Cortex of kidney (tissue), 1 donor: ENCODE measurements at places on chromosomes 6 and 20.

GRCh38 chr6:89566930-89567629 lies 71.5 kb downstream of the LYRM2 start:
- DNase-seq: no peak

GRCh38 chr20:17947474-17947815 lies 21.1 kb downstream of the SNX5 start:
- DNase-seq: no peak

GRCh38 chr20:45235995-45236394 lies 14.8 kb downstream of the SEMG2 start:
- no peak for DNase-seq

DNA sequence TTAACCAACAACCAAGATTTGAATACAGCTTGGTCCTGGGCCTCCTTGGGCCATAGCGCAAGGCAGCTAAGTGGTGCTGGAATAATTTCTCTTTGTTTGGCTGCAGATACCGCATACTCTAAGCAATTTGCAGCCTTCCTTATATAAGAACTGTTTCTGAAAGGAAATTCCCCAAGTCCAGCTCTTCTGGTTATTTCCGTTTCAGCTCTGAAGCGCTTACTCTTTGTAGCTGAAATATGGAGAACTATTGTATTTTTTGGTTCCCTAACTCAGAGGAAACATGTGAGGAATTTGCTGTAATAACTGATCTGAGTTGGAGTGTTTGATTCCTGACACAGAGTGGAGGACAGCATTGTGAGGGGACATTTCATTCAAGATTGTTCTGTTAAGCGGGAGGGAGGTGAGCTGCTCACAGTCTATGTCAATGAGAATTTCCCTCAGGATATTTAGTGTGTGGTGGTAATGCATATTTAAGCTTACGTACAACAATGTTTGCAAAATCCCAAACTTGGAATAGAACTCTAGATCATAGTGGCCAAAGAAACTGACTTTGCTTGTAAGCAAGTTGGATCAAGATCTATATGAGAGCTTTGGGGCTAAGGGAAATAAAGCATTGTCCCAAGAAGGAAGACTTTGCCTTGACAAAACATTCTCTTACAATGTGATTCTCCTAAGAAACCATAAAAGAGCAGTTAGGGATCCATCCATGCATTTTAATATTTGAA lies 576.6 kb upstream of the FLRT3 start:
- DNase-seq: no peak

- no peak for DNase-seq
Observed at GRCh38 chr6:7721649-7722048, 4.2 kb upstream of the BMP6 start.

GRCh38 chr20:33830371-33830770 lies 19.2 kb downstream of the CHMP4B start:
- DNase-seq: no peak

DNA sequence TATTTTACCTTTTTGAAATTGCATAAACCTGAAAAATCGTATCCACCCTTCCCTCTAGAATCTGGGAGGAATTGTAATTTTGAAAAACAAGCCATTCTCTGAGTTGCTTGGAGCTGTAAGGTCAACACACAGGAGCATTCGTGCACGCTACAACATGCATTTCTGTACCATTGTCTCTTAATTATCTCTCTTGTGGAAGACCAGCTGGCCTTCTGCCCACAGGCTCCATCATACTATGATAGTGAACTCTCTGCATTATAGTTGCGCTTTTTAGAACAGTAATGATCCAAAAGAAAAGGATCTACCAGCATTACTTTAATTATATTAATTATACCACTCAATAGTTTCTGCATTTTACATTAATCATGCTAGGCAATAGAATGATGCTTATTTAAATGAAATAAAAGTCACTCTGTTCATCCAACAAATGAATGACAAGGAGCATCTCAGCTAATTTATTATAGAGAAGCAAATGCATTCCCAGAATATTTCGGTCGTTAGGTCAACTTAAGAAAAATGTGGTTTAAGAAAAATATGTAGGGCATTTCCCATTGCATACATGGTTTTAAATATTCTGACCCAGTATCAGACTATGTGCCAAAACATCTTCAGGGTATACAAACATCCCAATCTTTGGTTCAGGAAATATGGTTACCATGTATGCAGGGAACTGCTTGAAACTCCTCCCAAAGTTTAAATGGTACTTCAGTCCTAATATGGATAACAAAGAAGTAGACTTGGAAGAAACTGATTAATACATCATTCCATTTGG lies 263.5 kb downstream of the TFAP2A start:
- DNase-seq: no peak

GRCh38 chr6:37785002-37785662 lies 34.4 kb upstream of the ZFAND3 start:
- DNase-seq: no peak

DNA sequence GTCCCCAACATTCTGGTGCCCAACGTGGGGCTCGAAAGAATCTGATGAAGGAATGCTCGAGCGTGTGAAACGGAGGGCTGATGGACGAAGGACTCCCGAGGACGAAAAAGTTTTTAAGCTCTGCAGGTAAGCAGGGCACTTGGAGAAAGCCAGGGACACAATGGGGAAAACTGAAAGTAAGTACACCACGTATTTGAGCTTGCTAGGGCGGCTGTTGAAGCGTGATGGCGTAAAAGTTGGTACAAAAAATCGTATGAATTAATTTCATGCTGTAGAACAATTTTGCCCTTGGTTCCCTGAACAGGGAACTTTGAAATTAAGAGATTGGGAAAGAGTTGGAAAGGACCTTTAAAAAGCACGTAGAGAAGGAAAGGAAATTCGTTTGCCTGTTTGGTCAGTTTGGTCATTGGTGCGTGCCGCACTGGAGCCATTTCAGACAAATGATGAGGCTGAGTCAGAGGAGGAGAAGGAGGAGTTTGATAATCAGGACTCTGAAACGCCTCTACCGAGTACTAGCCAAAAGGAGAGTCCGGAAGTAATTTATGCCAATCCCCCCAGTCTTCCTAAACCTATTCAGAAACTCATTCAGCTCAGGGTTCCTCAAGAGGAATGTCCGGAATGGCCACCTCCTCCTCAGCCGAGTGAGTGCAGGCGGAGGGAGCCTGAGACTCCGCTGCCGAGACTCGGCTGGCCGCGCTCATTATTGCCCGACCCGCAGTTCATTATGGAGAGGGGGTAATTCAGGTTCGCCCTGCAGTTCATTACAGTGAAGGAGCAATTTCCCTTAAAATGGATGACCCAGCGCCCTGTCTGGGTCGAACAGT lies 59.2 kb upstream of the PRSS16 start:
- DNase-seq: no peak

DNA sequence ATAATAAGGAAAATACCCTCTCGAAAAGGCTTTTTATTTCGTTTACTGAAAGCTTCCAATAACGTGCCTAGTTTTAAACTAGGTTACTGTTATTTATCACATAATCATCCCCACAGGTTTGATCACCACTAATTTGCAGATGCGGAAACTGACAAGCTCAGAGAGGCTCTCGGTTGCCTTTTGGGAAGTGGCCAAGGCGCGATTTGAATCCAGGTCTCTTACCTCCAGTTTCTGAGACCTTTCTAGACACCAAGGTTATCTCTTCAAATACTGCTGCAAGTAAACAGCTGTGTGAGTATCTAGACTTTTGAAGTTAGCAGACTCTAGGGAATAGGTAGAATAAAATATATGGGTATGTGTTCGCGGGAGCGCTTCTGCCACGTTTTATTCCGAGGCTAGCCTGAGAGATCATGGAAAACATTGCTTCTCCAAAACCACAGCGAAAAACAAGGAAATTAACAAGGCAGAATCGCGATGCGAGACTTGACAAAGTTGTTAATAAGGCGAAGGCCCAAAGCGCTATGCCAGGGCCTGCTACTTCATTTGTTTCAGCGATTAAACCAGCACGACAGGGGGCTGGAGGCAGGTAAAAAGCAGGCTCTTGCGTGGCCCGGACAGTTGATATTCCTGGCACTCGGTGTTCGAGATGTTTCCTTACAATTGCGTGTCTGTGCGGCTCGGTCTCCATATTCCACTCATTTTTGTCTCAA lies 1.8 kb upstream of the JARID2 start:
- no peak for DNase-seq

DNA sequence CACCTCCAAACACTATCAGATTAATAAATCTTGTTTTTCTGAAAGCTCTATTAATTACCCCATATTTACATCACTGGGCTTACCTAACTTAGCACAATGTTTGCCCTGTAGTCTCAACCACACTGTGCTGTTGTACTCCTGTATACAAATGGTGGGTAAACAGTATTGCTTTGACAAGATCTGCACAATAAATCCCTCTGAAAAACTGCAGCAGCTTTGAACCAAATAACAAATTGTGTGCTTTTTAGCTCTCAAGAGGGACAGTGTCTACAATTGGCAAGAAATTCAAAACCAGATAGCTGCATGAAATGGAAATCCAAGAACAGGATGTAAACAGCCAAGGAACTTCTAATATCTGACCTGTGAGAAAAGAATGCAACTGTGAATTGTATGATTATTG lies 10.4 kb downstream of the KIF6 start:
- DNase-seq: no peak

DNA sequence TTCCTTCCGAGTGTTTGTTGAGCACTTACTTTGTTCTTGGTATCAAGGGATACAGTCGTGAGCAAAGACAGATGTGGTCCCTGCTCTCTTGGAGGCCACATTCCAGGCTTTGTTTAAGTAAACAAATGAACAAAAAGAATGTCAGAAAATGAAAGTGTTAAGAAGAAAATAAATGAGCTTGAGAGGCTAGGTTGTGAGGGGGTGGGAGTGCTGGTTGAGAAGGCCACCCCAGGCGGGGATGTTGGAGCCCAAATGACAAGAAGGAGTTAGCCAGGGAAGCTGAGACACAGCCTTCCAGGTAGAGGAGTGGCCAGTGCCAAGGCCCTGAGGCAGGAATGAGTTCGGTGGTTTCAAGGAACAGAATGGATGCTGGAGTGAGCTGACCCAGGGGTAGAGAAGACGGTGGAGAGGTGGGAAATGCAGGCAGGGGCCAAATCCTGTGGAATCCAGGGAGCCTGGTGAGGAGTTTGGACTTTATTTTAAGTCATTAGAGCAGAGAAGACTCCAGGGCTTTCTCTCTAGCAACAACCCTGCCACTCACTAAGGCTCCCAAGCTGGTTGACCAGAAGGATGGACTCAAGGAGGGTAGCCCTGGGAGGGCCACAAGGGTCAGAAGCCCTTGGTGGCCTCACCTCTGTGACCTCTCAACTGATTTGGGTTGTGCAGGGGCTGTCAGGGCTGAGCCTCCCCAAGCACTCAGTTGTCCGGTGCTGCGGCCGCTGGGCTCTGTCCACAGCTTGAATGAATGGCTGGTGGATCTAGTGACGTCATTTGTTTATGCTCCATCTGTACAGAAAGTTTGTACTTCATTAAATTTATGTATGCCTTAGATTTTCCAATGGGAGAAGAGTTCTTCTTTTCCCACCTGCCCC lies 66.0 kb upstream of the STX16 start:
- no peak for DNase-seq

DNA sequence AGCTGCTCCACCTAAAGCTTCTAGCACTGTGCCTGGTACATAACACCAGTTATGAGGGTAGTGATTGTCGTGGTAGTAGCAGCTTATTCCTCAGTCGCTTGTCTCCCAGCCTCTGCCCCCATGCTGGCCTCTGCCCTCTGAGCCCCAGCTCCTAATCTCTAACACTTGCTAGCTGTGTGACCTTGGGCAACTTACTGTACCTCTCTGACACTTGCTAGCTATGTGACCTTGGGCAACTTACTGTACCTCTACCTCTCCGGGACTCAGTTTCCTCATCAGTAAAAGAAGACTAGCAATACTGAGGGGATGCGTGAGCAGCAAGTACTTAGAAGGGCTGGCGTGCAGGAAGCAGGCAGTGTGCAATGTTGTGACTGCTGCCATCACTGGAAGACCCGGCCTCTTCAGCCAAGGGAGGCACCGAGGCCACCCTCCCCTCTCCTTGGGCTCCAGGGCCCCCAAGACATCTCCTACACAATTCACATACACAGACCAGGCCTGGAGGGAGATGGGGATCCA lies 9.9 kb downstream of the MDFI start:
- no peak for DNase-seq

DNA sequence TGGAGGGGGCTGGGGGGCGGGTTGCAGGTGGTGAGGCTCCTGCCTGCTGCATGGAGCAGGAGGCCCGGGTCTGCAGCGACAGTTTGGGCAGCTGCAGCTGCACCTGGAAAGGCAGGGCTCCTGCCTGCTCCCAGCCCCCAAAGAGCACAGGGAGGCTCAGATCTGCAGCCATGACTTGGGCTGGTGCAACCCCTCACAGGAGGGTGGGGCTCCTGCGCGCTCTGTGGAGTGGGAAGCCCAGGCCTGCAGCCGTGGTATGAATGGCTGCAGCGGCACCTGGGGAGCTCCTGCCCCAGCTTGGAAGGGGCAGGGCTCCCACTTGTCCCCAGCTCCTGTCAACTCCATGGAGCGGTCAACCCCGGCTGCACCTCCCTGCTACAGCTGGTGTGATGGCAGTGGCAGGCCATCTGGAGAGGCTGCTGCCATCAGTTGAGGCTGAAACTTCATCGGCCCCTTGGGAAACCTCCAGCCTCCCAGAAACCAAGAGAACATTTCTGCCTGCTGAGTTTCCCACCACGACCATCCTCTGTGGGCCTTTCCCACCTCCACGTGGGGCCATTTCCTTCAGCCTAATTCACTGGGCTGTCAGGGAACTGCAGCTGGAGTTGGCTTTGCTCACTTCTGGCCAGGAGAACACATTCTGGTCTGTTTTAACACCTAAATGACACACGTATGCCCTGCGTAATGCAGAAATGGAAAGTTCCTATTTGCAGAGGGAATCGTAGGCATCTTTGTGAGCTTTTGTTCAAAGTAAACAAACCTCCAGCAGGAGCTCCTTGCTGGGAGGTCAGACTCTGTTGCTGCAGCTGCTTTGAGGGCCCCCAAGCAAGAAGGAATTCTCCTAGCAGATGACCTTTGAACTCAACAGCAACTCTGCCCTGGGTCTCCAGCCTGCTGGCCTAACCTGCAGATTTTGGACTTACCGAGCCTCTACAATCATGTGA lies 429.0 kb downstream of the PREX1 start:
- no peak for DNase-seq

DNA sequence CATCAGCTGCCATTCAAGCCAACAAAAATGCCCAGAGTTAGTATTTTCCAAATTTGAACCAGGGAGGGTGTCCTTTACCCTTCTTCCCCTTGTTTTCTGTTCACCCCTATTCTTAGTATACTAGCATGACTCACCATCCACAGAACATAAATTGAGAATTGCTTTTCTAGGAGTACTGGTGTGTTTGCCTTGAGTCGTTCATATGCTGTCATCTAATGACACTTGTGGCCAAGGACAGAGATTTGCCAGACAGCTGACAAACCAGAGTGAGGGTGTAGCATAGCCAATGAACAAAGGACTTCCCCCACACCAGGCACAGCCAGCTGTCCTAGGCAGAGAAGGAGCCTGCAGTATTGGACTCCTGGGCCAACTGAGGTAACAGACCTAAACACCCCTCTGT lies 62.2 kb downstream of the FILIP1 start:
- no peak for DNase-seq

GRCh38 chr6:150788089-150788488 lies 77.4 kb upstream of the MTHFD1L start:
- no peak for DNase-seq
